ENCODE measurements at places on chromosomes 1 and 21.

GRCh38 chr1:109980324-109981003, 4.1 kb upstream of the AHCYL1 start:
- DNase-seq: no peak

GRCh38 chr21:33211732-33212131, 18.0 kb upstream of the IFNAR2 start:
- no peak for DNase-seq

- no peak for DNase-seq
Observed at GRCh38 chr1:190168116-190168892, 309.4 kb downstream of the BRINP3 start.

DNA sequence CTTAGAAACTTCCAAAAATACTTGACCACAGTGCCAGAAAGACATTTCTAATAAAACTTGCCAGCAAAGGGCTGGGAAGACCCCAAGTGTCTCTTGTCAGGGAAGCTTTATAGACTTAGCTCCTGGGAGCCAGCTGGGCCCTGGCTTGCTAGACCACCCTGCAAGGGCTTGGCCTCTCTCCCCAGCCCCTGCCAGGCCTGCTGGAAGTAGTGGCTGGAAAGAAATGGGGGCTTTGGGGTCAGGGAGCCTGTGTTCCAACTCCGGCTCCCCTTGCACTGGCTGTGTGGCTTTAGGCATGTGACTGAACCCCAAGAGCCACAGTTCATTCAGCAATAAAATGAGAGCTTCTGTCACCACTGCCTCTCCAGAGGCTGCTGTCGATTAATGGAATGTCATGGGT, 31.1 kb downstream of the H3-3A start:
- peak; percentile 42 for DNase-seq

DNA sequence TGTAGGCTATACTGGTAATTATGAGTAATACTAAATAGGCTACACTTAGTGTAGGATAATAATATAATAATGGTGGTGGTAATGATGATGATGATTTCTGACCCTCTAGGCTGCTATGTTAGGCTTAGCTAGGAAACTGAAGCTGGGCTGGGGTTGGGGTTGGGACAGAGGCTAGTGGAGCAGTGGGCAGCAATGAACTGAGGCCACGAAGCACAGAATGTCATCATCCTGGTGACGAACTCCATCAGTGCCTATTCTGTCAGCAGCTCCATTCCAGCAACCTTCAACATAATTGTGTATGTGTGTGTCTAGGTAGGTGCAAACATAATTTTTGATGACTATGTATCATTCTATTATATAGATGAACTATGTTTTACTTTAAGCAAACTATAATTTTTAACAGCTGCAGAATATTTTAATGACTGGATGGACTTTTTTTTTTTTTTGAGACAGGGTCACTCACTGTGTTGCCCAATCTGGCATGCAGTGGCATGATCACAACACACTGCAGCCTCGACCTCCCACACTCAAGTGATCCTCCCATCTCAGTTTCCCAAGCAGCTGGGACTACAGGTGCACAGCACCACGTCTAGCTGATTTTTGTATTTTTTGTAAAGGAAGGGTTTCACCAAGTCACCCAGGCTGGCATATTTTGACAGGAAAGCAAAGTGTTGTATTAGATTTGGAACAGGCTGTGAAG, 12.9 kb upstream of the CLIC4 start:
- DNase-seq: no peak

DNA sequence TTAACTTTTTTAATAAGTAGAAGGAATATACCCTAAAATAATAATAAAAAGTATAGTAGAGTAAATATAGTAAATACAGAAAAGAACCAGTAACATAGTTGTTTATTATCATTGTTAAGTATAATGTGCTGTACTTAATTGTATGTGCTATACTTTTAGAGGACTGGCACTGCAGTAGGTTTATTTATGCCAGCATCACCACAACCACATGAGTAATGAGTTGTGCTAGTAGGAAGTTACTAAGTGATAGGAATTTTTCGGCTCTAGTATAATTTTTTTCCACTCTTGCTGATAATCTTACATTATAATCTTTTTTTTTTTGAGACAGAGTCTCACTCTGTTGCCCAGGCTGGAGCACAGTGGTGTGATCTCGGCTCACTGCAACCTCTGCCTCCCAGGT, 71.6 kb downstream of the IVNS1ABP start:
- no peak for DNase-seq

- DNase-seq: no peak
Observed at GRCh38 chr1:114756009-114756892, 1.5 kb downstream of the CSDE1 start.

DNA sequence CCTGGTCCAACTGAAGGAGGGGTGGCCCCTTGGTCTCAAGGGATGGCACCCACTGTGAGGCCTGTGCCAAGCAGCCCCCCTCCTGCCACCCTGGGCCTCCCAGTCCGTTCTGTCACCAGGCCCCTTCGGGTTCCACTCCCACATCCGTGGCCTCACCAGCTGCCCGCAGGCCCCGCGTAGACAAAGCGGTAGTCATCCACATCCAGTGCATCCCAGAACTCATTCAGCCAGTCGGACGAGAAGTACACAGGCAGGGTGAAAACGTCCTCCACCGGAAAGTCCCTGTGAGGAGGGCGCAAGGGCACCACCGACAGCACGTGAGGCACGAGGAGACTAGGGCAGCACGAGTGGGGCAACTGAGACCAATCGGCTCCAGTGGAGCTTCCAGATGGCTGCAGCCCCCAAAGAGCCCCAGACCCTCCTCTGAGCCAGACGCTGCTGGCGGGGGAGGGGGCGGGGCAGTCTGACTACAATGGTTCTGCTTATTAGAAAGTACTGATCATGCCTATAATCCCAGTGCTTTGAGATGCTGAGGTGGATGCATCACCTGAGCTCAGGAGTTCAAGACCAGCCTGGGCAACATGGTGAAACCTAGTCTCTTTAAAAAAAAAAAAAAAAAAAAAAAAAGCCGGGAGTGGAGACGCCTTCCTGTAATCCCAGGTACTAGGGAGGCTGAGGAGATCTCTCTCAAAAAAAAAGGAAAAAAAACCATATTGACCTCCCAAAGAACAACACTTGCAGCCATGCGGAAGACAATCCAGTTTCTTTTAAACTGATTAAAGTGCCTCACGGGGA, 1.2 kb downstream of the JMJD4 start:
- no peak for DNase-seq

DNA sequence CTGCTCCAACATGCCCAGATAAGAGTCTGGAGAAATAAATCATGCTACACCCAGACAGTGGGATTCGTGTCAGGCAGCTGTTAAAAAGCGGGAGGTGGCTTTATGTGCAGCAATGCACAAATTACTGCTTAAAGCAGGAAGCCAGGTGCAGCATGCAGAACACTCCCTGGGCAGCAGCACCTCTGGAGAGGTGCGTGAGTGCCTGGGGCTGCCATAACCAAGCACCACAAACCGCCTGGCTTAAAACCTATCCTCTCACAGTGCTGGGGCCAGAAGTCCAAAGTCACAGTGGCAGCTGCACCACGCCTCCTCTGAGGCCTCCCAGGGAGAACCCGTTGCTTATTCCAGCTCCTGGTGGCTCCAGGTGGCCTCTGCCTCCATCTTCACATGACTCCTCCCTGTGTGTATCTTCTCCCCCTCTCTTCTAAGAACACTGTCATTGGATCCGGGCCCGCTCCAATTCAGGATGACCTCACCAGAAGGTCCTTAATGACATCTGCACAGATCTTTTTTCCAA, 115.6 kb downstream of the SIK1 start:
- DNase-seq: no peak

DNA sequence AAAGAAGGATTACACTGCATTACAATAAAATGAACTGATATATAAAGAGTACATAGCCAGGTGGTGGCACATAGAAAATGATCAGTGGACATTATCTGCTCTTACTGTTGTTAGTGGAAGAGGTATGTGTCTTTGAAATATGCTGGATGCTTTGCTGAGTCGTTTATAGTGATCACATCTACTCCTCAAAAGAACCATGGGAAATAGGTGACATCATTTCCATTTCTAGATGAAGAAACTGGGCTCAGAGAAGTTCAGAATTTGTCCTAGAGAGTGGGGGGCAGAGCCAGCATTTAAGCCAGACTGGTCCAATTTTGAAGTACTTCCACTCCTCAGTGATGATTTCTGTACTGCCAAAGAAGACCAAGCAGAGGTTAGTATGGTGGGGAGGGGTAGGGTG, 34.0 kb upstream of the BACH1 start:
- no peak for DNase-seq

DNA sequence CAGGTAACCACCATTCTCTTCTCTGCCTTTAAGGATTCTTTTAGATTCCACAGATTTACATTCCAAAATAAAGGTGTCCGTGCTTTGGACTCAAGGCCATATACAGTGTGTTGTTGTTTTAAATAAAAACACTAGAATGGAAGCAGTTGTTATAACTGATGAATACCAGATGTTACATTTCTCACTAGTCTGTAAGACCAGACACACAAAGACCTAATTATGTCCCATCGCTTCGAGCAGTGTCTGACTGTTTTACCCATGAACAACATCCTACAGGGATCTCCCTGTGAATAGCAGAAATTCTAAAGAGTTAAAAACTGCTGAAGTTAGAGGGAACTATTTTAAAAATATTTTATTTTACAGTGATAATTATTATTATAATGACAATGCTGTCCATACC, 574.7 kb upstream of the ZP4 start:
- DNase-seq: no peak

- DNase-seq: no peak
Observed at GRCh38 chr1:243346016-243346415, 90.2 kb downstream of the SDCCAG8 start.

GRCh38 chr1:194369622-194370021, 1183.2 kb upstream of the B3GALT2 start:
- DNase-seq: no peak

GRCh38 chr1:54180701-54181360, 19.0 kb downstream of the CYB5RL start:
- DNase-seq: peak; percentile 60

DNA sequence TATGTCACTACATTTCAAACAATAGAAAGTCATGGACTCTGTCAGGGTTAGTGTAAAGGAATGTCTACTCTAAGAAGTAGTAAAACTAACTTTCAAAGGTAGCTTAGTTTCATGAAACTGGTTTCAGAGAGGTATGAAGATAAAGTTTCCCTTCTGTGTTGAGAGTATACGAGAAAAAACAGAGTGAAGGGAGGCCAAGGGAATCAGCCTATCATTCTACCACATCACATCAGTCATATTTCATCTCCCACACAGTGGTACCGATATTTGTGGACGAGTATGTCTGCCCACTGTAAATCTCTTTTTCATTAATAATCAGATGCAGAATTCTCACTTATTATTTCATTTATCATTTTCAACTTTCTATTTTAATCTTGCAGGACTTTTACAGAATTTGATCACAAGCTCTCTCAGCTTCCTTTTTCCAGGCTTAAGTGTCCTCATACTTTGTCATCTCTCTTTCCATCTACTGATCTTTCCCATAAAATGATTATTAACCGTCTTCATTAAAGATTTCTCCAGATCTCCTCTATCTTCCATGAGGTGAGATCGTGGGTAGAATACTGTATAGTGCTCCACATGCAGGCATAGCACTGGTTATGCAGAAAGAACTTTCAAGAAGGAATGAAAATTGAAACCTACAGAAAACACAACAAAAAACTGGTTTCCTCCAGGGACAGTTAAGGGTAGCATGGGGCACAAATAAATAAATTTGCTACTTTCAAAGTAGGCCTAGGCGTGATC, 11.5 kb upstream of the IFI16 start:
- DNase-seq: no peak

DNA sequence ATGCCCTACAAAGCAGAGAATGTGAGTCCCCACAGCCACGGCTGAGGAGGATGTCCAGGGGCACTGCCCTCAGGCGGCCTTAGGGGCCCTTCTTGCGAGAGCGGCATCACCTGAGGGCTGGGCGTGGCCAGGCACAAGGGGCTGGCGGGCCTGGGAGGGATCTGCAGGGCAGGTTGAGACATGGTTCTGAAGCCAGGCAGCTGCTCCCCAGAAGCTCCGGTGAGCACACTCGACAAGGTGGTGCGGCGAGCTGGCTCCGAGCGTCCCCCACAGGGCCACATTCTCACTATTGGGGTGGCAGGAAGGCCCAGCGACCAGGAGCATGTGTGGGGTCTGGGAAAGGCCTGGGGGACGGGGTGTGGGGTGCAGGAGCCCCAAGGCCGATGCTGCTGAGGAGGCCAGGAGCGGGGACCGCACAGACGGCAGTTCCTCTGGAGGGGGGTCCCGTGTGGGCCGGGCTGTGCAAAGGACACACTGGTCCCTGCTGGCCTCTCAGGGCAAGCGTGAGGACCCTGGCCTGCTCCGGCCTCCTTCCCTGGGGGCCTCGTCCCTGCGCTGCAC, 47.2 kb downstream of the MORN1 start:
- peak; percentile 92 for DNase-seq

DNA sequence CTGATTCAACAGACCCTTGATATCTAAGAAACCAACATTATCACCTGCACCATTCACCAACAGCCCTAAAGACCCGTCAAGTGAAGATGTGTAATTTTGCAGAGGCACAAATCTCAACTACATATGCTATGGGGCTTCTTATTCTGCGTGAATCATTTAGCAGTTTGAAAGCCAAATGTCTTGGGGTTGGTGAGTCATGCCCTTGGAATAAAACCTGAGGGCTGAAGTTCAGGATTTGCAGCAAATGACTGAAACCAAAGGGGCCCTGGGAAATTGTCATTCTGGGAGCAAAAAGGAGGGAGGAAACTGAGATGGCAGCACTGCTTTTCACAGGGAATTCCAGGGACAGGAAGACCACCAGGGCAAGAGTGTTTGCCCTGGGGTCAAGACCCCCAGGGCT, 79.2 kb upstream of the TNR start:
- no peak for DNase-seq

DNA sequence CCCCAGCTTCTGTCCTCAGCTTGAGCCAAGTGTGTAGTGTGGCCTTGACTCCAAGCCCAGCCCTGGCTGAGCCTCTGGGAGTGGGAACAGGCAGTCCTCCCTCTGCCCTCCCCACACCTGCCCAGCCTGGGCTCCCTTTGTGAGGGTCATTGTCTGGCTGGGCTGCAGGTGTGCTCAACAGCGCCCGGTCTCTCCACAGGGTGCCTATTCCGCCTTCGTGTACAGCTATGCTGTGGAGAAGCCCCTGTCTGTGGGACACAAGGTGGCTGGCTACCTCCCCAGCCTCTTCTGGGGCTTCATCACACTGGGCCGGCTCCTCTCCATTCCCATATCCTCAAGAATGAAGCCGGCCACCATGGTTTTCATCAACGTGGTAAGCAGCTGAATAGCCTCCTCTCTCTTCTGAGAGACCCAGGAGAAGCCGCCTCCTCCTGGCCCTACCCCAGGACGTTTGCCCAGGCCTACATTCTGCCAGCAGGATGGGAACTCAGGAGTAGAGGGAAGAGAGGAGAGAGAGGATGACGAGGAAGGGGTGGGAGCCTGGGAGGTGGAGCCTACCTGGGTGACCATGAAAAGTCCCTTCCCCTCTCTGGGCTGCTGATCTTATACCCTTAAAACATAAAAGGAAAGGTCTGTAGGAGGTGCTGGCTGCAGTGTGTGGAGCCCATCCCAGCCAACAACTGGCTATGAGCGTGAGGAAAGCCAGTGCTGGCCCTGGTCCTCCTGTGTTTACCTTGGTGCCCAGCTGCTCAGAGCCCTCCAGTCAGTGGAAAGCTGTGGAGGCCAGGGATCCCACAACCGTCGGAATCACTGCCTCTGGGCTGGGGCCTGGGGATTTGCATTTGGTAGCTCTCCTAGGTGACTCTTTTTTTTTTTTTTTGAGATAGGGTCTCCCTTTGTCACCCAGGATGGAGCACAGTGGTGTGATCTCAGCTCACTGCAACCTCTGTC, 45.7 kb downstream of the ELK4 start:
- DNase-seq: peak; percentile 76

Measured in chondrocyte (in vitro differentiated cells).